ENCODE measurements at places on chromosomes 3 and 15. TPM values are rescaled to one million over a fixed set of nuclear protein-coding genes. Genes with fewer than 3 reads are reported as not detected.

DNA sequence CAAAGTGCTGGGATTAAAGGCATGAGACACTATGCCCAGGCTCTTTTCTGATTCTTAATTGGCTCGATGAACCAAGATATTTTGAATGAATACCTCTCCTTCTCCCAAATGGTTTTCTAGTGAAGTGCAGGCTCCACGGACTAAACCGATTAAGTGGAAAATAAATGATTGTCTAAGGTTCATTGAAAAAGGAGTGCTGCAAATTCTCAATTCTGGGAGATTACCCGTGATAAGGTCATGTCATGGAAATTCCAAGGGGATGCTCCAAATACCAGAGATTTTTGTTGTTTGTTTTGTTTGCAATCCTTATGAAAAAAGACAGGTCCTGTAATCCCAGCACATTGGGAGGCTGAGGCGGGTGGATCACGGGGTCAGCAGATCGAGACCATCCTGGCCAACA is 406.9 kb upstream of the TBL1XR1 start:
- DNase-seq: no peak

- no peak for DNase-seq
Measured at GRCh38 chr15:39695793-39696192, 86.8 kb downstream of the FSIP1 start.

- no peak for DNase-seq
Measured at GRCh38 chr15:63191895-63192618, 2.7 kb downstream of the RAB8B start.

The ZNF860 gene
- 1.0 TPM for total RNA-seq

The PLSCR5 gene
- not detected for total RNA-seq

The GOLGA8S gene
- total RNA-seq: 0.17 TPM

The TRIM59 gene
- 7.0 TPM for total RNA-seq

The RASGRF1 gene
- total RNA-seq: not detected

The SPINK8 gene
- not detected for total RNA-seq

The INSYN1 gene
- 33.9 TPM for total RNA-seq

The ITGA11 gene
- total RNA-seq: 0.51 TPM

The CX3CR1 gene
- total RNA-seq: 0.23 TPM

The GHSR gene
- not detected for total RNA-seq

The KLHL40 gene
- total RNA-seq: not detected

The CYP11A1 gene
- not detected for total RNA-seq

All from lower leg skin (tissue), 4 donors.